ENCODE measurements at places on chromosomes 3 and 15.

GRCh38 chr15:73161546-73161945 is 109.3 kb downstream of the NEO1 start:
- DNase-seq: no peak

GRCh38 chr3:69288161-69288895 is 97.6 kb downstream of the FRMD4B start:
- DNase-seq: no peak

GRCh38 chr3:116254541-116254940 is 190.7 kb downstream of the LSAMP start:
- DNase-seq: no peak

GRCh38 chr15:77720173-77720572 is 87.5 kb upstream of the LINGO1 start:
- no peak for DNase-seq

DNA sequence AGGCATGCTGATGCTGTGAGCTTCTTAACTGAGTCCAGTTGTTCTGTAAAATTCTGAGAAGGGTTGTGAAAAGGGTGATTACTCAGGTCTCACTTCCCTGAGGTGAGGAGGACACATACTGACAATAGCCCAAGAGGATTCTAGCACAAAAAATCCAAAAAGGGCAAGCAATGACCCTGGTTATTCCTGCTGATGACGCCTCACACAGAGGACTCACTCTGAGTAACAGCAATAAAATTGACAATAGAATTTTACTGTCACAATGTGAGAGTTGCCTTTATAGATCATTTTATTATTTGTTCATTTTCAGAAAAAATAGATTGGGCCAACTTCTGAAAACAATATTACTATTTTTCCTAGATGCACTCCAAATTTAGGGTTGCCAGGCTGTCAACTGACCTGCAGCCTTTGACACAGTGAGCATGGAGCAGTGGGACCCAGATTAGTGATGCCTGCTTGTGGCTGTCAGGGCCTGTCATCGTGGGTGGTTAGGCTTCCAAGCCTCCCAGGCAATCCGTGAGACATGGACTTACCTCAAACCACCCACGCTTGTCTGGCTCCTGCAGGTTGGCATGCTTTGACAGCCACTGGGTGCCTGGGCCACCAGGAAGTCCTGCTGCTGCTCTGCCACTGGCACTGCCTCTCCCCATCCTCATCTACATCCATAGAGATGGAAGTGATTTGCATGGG is 396.0 kb upstream of the THBS1 start:
- DNase-seq: no peak

DNA sequence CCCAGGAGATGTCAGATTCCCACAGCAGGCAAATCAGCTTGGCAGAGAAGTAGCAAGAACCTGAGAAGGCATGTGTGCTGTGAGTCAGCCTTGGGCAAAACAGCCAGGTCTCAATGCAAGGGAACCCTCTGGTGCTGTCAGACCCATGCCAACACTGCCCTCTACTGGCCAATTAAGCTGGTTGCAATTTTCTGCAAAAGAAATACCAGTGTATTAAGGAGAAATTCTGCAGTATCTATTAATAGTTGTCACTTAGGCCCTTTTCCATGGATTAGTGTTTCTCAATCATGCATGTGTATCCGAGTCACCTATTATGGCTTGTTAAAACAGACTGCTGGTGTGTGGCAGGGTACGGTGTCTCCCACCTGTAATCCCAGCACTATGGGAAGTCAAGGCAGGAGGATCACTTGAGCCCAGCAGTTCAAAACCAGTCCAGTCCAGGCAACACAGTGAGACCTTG is 26.2 kb downstream of the MAP4 start:
- peak; percentile 89 for DNase-seq

DNA sequence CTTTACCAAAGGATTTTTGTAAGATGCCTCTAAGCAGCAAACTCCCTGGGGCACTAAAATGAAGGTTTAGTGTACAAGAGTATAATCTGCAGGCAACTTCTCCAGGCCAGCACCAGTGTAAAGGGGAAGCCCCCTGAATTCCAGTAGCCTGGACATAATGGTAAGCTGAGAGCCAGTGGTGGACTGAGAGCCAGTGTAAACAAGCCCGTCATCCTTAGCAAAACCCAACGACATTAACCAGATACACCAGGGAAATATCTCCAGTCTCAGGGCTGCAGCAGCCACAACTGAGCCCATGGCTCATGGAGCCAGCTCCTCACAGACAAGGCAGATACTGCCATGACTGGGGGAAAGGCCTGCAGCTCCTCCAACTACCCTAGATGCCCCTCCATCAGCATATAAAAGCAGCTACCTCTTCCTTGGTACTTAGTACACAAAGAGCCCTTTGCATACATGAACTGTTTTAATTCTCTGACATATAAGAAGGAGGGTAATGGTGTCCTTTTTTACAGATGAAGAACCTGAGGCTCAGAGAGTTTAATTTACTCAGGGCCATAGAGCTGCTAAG is 21.7 kb downstream of the PARP16 start:
- DNase-seq: no peak

- DNase-seq: no peak
These were observed 392.2 kb downstream of the DIPK2A start for GRCh38 chr3:144363856-144364255.

DNA sequence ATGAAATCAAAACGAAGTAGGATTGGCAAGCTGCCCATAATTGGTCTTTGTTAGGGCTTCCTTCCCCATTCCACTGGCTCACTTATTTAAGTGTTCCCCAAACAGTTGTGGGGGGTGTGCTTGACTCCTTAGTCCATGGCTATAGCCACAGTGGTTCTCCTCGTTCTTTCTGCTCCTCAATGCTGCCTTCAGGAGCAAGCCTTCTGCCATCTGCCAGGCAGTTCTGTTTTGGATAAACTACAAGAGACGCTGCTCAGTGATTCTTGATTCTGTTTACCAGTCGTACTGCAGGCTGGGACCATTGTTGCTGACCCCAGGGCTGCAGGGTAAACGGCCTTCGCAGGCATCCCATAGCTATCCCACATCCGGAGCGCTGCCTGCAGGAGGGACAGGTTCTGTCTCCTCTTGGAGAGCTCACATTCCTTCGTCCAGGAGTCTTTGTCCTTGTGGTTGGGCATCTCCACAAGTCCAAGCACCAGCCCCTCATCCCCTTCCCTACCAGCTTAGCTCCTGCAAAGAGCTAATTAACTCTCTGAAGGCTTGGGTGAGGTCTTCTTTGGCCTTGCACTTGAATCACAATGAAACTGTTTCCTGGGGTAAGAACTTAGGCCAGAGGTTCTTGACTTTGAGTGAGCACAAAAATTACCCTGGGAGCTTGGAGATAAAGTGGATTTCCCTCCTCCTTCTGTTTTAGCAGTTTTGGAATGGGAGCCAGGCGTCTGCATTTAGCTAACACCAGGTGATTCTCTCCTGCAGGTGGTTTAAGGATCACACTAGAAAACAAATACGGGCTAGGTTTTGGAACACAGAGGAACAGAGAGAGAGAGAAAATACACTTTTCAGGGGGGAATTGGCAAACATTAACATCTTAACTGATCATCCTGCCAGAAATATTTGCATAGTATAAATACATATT is 114.9 kb downstream of the SV2B start:
- DNase-seq: no peak

DNA sequence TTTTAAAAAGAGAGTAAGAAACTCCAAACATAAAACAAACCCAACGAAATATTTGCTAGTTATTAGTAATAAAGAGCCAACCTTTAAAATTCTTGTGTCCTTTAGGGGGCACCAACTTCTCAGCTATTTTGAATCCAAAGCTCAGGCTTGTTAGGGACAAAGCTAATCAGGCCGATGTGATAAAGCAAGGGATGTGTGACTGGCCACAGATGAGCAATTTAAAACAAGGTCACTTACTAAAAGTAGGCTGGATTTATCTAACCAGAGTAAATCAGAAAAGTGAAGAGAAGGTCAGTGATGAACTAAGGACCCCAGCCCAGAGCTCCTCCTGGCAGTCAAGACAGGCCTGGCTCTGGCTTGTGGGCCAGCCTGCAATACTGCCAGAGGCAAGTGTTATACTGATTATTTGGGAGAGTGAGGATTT is 108.5 kb downstream of the CYP19A1 start:
- peak; percentile 20 for DNase-seq

DNA sequence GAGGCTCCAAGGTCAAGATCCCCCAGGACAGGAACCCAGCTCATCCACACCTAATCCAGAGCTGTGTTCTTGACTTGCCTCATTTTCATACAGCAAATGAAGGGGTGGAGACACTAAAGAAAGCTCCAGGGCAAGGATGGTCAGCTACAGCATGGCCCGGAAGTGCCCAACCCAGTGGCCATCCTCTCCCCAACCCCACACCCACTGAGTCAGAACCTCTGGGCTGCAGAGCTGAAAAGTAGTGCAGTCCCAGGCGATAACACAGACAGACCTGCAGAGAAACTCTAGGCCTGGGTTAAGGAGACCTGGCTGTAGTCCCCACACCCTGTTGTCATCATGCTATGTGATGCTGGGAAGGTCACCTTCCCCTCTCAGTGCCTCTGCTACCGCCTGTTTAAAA is 85.3 kb downstream of the SEMA5B start:
- DNase-seq: no peak

- DNase-seq: no peak
These were observed 127.8 kb downstream of the GHSR start for GRCh38 chr3:172320468-172320867.

- no peak for DNase-seq
These were observed 109.8 kb downstream of the XRN1 start for GRCh38 chr3:142337994-142338393.

DNA sequence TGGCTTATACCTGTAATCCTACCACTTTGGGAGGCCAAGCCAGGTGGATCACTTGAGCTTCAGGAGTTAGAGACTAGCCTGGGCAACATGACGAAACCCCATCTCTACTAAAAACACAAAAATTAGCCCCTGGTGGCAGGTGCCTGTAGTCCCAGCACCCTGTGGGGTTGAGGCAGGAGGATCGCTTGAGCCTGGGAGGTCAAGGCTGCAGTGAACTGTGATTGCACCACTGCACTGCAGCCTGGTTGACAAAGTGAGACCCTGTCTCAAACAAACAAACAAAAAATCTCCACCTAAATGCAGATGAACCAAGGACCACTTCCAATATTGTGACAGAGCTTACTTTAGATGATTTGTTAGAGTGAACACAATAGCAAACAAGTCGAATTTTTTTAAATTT is 53.7 kb downstream of the TP53BP1 start:
- DNase-seq: no peak

DNA sequence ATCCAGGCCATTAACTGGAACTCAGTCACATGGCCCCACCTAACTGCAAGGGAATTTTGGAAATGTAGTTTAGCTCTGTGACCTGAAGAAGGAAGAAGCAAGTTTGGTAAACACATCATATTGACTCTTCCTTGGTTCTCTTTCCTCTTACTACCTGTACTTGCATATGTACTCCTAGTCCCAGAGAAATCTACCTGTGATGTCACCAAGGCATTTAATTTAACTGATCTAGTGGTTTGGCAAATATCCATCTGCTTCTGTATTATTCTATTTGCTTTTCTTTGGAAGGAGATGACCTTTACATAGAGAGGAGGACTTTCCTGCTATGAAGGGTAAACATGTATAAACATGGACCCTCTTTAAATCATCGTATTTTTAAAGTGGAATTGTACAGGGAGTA is 150.8 kb downstream of the TMEM108 start:
- no peak for DNase-seq

DNA sequence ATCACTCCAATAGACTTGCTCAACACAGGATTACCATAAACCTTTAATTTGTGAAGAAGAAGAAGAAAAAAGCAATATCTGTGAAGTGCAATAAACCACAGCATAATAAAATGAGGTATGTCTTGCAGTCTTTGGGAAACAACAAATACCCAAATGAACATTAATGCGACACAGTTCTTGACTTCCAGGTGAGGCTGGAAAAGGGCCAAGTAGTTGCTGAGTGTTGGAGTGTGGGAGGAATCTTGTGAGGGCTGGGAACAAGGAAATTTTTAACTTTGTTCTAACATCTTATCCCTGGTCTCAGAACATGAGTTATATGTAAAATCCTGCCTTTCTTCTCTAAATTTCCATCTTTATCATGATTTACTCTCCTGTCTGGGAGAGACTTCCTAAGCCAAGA is 206.5 kb downstream of the DTWD1 start:
- no peak for DNase-seq

DNA sequence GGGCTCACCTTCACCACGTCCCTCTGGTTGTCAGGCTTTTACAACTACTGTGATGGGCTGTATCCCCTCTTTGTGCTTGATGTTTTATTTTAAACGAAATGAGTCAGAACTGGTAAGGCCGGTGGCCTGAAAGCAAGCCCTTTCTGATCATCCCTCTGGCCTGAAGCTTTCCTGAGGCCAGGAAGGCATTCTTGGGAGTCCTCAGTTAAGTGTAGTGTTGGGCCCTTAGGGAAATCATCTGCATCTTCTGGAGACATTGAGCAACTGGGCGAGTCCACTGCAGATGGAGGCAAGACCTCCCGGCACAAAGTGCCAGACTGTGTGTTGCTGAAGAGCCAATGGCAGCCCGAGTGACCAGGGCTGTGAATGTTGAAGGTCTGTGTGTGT is 33.0 kb upstream of the AMOTL2 start:
- DNase-seq: no peak

DNA sequence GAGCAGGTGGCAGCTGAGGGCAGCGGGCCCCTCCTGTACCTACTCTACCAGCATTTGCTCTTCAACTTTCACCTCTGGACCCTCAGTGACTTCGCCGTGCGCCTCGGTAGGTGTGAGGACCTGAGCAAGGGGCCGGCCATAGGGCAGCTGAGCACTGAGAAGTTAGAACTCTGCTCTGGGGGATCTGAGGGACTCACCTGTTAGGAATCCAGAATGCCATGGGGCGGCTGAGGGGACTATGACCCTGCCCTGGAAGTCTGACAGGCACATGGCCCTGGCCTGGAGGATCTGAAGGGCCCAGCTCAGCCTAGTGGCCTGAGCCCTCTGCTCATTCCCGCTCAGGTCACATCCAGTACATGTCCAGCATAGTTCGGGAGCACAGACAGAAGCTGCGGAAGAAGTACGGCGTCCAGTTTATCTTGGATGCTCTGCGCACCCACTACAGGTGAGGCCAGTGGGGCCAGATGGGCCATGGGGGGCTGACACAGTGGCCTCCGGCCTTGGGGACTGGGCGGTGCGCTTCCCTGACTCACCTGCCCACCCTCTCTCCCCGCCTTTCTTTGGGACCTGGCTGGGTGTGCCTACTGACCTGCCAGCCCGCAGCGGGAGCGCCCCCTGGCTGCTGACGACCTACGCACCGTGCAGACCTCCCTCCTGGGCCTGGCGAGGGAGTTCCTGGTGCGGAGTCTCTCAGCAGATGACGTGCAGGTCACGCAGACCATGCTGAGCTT is 18.8 kb downstream of the NBEAL2 start:
- peak; percentile 86 for DNase-seq

DNA sequence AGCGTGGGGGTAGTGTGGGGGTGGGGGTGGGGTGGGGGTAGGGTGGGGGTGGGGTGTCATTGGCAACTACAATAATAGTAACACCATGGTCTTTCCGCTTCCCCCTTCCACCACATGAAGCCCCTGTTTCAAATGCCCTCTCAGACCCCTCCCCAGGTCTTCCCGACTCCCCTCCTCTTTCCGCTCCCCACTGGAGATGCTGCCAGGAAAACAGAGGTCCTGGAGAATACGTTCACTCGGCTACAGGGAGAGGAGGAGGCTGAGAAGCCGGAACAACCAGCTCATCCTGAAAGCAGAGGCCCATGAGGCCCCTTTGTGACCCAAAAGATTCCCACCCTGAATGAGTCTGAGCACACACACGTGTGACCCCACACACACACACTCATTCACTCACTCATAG is 75.4 kb downstream of the CPN2 start:
- peak; percentile 25 for DNase-seq
